ENCODE measurements at places on chromosomes 5 and 9.

DNA sequence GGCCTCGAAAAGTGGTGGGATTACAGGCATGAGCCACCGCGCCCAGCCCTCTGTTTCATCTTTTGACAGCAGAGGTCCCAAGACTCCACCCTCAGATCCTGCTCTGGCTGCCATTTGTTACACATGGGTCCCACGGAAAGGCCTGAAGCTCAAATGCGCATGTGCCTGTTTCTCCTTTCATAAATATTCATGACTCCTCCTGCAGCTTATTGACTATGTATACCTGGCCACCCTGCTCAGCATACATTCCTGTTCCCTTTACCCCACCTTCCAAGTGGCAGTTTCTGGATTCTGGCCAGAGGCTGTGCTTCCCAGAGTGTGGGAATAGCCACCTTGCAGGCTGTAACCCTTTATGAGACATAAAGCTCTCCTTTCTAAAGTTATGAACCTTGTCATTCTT, 46.5 kb downstream of the AUH start:
- DNase-seq = no peak

GRCh38 chr9:117528225-117528624, 113.4 kb upstream of the ASTN2 start:
- no peak for DNase-seq

- no peak for DNase-seq
Measured at GRCh38 chr9:91157883-91158282, 203.8 kb downstream of the AUH start.

- no peak for DNase-seq
Measured at GRCh38 chr9:132201139-132201538, 39.3 kb downstream of the NTNG2 start.

GRCh38 chr5:143218517-143219170, 184.8 kb downstream of the NR3C1 start:
- no peak for DNase-seq

- no peak for DNase-seq
Measured at GRCh38 chr9:14347406-14348122, 33.6 kb upstream of the NFIB start.

DNA sequence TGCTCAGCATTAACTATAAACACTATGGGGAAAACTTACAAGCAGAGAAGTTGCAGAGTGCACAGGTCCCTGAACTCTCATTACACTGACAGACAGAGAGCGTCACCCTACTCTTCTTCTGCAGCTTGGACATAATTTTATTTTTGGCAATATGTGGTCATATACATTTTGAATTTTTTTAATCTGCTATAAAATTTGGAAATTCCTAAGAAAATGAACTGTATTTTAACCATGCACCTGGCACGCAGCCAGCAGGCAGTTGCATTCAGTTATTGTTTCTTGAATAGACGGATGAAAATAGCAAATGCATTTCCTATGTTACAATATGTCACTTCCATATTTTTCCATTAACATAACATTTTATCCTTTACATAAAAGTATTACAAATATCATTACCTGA, 100.2 kb downstream of the SLC25A46 start:
- DNase-seq = no peak

- DNase-seq = no peak
Measured at GRCh38 chr9:99389087-99390033, 167.3 kb downstream of the SEC61B start.

- no peak for DNase-seq
Measured at GRCh38 chr5:121087560-121087959, 623.5 kb downstream of the PRR16 start.

GRCh38 chr5:43889233-43889632, 286.3 kb downstream of the NNT start:
- DNase-seq = no peak

GRCh38 chr9:105024529-105024928, 96.6 kb upstream of the ABCA1 start:
- DNase-seq = no peak

GRCh38 chr5:32446630-32447029, 2.1 kb upstream of the ZFR start:
- DNase-seq = no peak

All from stimulated activated CD4-positive, alpha-beta T cell treated with anti-CD3 and anti-CD28 coated beads, Interleukin-1b, Interleukin-23, amount 100 ng/mL, for 1 hour (primary cell).